Left renal cortex interstitium (tissue), 4 donors: ENCODE measurements at places on chromosomes 7 and 10.
A peak's percentile ranks its signal among the peaks of the same experiment; 100 is the strongest.

- DNase-seq: peak; percentile 5
Measured at GRCh38 chr7:10121631-10122030, 852.0 kb upstream of the PHF14 start.

- DNase-seq: no peak
Measured at GRCh38 chr10:88482220-88482619, 100.9 kb downstream of the RNLS start.

- no peak for DNase-seq
Measured at GRCh38 chr10:69451784-69452251, 553 bp downstream of the TSPAN15 start.

DNA sequence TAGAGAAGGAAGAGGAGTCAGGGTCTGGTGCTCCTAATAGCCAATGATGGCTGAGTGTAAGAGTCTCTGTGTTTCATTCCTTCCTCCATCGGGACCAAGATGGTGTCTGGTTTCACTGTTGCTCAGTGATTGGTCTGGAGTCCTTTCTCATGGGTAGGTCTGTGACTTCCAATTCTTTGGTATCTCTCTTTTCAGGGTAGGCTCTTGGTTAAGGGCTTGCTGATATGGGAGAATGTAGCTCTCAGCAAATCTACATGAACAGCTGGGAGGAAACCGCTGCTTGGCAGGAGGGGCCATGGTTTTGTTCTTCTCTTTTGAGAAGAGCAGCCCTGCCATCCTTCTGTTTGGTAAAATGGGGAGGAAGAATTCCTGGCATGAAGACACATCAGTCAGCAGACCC is 209.1 kb upstream of the PODXL start:
- no peak for DNase-seq

GRCh38 chr10:37855636-37856035 is 1.8 kb downstream of the ZNF248 start:
- no peak for DNase-seq

DNA sequence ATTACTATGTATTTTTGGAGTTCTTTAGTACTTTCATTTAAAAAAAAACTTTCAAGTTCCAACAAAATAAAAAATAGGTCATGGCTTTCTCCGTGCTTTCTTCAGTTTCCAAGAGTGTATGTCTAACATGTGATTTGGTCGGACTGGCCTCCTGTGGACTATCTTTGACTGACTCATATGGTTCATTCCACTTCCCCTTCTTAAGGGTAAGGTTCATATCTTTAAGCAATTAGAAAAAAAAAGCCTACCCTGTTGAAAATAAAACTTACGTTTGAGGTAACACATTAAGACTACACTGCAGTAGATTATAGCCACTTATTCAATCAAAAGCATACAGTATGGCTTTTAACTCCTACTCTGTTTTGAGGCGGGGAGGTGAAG is 112.8 kb upstream of the AHR start:
- no peak for DNase-seq

DNA sequence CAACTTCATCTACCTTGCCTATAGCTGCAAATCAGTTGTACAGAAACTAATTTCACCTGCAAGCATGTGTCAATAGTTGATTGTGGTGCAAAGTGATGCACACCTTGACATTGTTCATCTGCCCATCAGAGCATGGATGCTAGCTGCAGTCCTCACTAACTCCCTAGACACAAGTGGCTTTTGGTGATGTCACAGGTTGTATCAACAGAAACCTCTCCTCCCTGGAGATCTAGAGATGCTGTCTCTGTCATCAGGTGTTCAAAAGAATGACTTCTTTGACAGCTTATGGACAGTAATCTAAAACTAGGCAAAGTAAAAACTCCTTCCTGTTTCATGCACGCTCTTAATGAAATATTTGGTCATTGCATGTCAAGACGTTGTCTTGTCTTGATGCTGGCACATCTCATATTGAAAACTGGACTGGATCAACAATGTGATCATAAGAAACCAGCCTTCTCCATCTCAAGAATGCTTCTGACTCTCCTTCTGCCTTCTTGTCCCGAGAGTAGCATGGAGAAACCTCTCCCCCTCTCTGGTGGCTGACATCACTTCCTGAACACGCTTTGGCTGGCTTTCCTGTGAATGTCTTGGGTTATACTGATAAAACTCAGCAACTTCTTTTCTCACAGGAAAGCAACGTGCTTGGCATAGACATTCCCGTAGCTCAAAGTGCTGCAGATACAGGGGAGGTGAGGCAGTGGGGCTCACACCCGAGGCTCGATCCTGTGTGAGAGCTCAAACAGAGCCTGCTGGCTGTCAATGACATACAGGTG is 176.2 kb upstream of the CDCA7L start:
- no peak for DNase-seq

DNA sequence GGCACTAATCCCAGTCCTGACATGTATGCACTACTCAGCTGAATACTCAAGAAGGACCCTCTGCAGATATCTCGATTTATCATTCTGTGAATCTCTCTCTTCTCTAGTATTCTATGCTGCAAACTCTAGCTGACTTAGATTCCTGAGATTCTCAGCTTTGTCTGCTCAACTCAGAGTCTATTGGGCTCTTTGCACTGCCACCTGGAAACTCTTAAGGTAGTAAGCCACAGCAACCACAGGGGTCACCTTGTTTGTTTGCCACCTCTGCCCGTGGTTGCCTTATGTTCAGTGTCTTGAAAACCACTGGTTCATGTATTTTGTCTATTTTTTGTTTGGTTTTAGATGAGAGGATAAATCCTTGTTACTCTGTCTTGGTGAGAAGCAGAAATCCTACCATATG is 72.9 kb downstream of the SP8 start:
- no peak for DNase-seq
